Left ventricle myocardium inferior (tissue), 1 donor: ENCODE measurements at places on chromosomes 6 and 20.
A peak's percentile ranks its signal among the peaks of the same experiment; 100 is the strongest.

DNA sequence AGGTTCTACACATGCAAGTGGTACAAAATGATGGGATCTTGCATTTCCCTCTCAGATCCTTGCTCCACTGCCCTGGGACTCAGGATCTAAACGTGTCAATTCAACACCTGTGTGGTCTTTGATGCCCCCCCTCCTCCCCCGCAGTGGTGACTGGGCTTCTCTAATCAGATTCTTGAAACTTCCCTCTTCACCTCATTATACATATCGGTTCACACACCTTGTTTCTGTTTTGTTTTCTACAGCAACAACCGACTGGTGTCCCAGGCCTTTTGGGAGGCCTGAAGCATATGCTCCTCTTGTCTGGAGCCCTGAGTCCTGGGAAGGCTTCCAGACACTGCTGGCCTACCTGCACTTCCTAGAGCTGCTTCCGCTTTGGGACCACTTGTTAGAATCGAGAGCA is 20.0 kb downstream of the SAMD3 start:
- DNase-seq = no peak

- no peak for DNase-seq
These were observed 38.5 kb downstream of the TBC1D7 start for GRCh38 chr6:13289789-13290318.

DNA sequence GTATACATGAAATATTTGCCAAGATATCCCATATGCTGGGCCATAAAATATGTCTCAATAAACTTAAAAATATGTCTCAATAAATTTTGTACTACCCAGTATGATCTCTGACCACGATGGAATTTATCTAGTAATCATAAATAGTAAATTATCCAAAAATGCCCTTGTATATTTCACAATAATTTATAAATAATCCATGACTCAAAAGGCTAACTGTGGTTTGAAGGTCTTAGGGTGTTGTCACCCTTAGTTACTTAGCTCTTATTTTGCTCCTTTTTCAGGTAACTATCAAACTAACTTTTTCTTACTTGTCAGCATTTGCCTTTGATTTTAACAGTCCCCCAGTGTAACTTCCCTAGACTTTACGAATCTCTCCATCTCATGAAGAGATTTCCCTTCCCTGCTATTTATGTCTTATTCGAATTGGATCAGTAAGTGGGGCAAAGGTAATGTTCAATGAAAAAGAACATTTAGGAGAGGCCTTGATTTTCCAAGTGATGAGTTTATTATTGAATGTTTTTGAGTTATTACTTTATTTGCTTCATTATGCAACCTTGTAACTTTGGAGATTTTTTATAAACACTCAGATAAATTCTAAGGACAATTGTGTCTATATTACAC is 109.0 kb upstream of the THBS2 start:
- DNase-seq = no peak

- DNase-seq = no peak
These were observed 75.5 kb downstream of the ZDHHC14 start for GRCh38 chr6:157456524-157456829.

DNA sequence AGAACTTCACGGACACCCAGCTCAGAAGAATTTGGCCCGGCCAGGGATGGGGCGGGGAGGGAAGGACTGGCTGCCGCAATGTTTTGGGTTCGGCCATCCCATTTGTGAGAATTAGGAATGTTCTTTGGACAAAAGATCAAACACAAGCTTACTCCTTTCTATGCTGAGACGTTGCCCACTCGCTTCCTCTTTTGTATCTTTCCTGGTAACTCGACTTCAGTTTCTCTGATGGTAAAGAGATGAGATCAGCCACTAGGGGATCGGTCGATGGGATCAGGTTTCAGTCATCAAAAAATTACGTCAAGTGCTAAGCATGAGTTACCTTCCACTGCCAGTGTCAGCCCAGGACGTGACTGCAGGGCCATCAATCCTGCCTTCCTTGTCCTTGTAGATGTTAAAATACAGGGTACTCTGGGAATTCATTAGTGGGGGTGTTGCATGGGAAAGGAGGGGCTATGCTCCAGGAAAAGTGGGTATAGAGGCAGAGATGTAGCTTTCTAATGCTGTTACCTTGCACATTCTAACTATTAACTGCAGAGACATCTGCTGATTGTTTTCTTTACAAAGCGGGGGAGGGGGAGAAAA is 190.2 kb downstream of the TSHZ2 start:
- peak; percentile 29 for DNase-seq

DNA sequence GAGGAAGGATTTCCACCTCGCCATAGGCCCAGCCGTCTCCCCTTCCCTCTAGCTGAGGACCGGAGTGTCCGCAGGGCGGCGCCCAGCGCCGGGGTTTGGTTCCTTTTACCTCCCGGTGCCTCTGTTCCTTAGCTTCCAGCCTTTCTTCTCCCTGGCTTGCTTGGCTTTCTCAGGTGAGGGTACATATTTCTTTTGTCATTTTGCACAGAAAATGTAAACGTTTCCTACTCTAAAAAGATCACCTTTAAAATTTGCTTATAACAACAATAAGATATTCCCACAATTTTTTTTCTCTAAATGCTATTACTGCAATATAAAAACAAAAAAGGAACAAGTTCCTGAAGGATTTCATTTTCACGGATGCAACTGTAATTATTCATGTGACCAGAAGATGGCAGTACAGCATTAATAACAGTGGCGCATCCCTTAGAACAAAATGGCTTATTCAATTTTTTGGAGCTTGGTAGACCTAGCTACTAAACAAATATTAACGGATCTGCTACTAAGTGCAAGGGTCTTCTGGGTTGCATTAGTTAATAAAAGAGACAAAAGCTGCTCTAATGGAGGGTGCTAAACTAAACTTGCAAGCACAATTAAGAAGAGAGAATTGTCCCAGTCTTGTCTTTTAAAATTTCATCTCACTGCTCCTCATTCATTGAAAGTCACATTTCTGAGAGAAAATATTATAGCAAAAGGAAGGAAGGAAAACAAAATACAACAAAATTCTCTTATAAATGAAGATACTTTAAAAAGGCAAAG is 172.9 kb downstream of the ADGRG6 start:
- no peak for DNase-seq

- no peak for DNase-seq
These were observed 2.3 kb downstream of the LRP11 start for GRCh38 chr6:149861603-149862423.

DNA sequence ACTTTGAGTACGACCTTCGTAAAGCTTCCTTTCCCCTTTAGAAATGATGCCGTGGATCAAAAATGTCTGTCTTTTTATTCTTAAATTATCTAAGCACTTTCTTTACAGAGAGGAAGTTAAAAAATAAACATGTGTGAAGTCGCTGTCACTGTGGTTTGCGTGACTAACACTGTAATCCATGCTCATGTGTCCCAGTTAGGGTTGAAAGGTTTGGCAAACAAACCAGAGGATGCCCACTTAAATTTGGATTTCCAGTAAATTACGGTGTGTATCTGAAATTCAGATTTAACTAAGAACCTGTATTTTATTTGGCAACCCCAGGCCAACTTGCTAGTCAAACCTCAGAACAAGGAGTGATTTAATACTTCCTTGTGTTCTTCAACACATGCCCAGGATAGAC is 21.1 kb downstream of the HLA-DRB1 start:
- no peak for DNase-seq

DNA sequence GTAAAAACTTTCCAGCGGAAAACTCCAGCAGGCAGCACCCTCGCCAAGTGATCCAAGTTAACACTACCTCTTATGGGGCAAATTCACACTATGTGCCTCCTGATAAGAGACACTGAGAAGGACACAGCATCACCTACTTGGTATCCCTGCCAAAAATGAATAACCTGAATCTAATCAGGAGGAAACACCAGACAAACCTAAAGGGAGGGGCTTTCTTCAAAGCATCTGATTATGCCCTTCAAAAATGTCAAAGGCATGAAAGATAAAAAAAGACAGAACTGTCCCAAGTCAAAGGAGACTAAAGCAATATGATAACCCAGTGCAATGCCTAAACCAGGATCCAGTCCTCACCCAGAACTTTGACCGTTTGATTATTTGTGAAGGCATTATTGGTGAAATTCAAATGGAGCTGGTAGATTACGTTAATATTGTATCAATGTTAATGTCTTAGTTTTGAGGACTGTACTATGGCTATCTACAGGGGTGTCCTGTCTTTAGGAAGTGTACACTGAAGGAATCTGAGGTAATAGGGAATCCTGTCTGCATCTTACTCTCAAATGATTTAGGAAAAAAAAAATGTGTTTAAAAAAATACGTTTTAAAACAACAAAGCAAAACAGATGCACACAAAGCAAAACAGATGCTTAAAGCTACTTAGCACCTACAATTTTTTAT is 8.3 kb downstream of the TBC1D7 start:
- no peak for DNase-seq

DNA sequence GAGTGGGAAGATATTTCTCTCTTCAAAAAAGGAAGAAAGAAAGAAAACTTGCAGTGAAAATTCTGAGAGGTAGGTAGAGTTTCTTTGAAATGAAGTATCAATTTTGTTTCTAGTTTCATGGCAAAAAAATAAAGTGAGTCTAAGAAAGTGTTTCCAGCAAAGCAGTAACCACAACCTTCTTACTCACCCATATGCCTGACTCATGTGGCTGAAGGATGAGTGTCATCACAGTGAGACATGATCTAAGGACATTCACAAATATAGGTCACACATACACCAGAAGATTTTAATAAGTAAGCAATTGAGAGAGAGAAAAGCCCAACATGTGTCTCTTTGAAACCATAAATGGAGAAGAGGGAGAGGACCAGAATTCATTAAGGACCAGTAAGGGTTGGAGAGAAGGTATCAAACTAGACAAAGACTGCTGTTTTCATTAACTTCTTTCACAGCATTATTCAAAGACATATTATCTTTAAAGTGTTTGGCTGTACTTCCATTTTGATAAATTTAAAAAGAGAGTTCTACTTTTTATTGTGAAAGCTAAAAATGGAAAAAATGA is 169.5 kb downstream of the FRK start:
- no peak for DNase-seq

- no peak for DNase-seq
These were observed 155.9 kb downstream of the NFATC2 start for GRCh38 chr20:51386586-51386985.

- DNase-seq = no peak
These were observed 18.2 kb downstream of the FOXF2 start for GRCh38 chr6:1407499-1407990.

DNA sequence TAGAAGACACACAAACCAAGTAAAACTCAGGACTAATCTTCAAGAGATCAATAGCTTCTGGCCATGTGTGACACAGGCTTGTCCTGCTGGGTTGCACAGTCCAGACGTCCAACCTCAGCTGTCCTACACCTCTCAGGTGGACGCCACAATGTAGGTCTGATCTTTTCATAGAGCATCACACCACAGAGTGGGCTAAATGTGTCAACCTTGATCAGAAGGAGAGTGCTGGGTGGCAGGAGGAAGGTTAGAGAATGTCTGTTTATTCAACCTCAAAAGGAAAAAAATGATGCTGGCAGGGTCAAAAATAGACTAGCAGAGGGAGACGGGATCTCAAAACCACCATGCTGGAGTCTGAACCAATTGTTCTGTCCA is 41.7 kb downstream of the GFOD1 start:
- no peak for DNase-seq

DNA sequence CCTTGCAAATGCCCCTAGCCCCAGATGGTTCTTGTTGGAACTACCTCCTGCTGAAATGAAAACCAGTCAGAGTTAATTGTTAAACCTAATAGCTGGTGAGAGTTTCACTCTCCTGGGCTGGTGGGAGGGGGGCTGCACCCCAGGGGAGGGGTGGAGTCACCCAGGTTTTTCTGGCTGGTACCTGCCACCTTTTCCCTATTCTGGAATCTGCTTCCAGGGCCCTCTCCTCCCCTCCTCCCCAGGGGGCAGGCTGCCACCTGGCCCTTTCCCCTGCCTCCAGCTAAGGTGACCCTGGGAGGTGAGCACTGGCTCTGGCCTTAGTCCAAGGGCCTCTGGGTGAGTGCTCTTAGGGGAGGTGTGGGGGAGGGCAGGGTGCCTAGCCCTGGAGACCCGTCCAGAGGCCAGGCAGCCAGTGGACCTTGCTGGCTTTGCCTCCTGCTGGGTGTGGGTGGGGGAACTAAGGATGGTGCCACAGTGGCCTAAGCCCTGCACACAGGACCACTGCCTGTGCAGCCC is 48.8 kb upstream of the EPB41L1 start:
- DNase-seq = no peak

DNA sequence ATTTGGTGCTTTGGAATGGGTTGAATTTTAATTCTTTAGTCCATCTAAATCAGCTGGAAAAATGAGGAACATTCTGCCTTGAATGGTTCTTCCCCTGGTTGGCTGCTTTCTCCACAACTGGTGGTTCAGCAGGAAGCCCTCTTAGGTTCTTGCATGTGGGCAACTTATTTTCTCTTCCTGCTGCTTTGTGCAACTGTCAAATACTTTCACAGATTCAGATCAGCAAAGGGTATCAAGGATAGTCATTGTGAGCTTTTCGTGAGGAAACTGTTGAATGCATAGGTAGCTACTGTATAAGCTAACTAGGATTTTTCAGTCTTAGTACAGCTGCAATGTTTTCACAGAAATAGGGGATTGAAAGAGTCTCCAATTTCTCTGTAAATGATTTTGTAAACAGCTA is 72.9 kb upstream of the MRAP2 start:
- no peak for DNase-seq

DNA sequence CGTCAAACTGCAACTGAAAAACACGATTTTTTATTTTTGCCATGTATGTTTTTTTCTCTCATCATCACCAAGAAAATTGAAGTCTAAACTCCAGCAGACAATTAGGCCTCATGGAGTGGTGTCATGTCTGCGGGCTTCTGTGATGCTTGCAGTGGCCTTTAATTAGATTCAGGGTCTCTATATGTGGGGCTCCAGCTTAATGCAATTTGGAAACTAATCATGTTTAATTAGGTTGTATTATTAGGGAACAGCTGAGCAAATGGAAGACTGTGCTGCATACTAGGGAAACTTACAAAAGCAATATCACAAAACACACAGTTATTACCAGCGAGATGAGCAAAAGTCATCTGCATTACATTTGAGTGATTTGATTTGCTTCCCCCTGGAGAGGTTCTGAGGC is 132.9 kb upstream of the PMEPA1 start:
- no peak for DNase-seq

- DNase-seq = no peak
These were observed 7.9 kb downstream of the SDHAF4 start for GRCh38 chr6:70574643-70575042.

GRCh38 chr6:37783856-37784584 is 35.5 kb upstream of the ZFAND3 start:
- DNase-seq = peak; percentile 25
